ENCODE measurements at places on chromosomes 16 and 17.

- DNase-seq = no peak
These were observed 18.4 kb upstream of the GPRC5C start for GRCh38 chr17:74413491-74413890.

DNA sequence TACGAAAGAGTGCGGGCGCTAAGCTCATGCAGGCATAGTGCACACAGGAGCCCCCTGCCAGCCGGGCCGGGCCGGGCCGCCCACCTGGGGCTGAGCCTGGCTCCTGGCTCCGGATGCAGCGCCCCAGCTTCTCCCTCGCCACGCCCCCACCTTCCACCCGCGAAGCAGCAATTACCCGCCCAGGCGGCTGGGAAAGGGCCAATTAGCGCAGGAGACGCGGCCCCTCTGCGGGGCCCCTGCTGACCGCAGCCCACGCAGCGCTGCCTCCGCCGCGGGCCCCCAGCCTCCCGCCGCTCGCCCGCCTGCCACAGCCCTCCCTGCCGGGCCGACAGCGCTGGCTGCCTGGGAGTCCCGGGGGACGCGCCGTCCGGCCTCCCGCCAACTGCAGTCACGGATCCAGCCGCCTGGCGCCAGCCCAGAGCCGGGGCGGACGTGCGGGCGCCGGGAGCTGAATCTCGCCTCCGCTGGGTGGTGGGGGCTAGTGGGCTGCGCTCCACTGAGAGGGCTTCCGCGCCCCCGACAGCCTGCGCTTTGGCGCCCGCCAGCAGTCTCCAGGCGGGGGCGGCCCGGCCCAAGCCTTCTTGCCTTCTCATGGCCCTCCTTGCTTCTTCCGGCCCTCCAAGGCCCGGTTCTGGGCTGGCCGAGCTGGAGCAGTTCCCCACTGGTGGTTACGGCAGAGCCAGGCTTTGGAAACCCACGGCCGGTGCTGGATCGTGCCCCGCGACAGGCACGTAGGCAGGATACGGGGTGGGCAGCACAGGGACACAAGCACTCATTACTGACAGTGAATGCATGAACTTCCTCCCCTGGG is 14.9 kb upstream of the CBFB start:
- no peak for DNase-seq

DNA sequence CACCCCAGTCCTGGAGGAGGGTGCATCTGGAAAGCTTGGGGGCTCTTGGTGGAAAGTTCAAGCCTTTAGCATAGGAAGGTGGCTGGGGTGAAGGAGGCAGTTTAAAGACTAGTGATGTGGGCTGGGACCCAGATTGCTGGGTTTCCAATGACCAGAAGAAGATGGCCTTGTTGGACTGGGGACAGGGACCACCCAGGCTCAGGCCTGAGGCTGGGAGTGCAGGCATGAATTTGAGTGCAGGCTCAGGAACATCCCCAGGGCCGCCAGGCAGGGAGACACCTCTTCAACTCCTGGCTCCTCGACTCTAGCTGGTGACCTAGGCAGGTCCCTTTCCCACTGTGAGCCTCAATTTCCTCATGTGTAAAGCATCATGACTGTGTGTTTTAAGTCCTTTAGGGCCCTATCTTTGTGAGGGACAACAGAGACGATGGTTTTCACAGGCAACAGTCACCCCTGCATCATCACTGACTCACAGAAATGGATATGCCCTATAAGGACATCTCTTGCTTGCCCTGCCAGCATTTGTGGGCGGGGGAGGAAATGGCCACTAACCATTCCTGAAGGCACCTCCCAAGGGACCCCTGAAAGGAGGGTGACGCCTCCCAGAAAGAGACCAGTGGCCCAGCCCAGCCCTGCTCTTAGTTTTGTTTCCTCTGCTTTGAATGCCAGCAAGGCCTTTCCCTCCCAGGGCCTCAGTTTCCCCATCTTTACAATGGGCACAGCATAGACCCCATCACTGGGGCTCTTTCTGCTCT is 11.1 kb downstream of the NLRC5 start:
- no peak for DNase-seq

GRCh38 chr17:32773856-32774694 is 102.8 kb downstream of the MYO1D start:
- no peak for DNase-seq

DNA sequence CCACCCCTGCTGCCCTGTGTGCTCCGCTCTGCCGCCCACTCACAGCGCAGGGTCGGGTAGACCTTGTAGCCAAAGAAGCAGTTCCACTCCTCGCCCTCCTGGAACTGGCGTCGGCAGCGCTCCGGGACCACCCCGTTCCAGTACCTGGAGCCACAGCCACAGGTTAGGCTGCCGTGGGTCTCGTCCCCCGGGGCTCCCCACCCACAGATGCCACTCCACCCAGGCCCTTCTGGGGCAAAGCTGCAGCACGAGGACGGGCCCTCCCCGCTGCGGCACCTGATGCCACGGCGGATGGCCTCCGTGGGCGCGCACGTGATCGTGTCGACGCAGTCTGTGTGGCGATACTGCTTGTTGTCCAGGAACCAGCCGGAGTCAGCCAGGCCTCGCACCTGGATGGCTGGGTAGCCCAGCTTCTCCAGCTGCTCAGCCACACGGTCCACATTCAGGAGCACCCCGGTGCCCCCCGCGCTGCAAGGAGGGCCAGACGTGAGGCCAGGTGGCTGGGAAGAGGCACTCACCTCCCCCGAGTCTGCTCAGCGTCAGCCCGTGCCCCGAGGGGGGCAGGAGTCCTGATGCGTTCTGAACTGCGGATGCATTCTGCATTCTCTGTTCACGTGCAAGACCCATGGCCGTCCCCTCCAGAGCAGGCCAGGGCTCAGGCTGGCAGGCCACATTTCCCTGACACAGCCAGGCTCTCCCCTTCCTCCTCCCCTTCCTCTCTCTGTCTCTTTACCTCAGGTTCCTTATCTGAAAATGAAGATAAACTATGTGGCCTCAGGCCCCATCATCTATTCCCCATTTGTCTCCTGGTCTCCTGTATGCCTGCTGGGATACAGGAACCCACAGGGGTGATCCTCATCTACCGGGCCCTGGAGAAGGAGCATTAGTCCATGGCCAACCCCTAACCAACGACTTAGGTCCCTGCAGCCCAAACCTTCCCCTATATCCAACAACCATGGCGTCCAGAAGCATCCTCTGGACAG is 4.1 kb downstream of the NOTUM start:
- DNase-seq = no peak

DNA sequence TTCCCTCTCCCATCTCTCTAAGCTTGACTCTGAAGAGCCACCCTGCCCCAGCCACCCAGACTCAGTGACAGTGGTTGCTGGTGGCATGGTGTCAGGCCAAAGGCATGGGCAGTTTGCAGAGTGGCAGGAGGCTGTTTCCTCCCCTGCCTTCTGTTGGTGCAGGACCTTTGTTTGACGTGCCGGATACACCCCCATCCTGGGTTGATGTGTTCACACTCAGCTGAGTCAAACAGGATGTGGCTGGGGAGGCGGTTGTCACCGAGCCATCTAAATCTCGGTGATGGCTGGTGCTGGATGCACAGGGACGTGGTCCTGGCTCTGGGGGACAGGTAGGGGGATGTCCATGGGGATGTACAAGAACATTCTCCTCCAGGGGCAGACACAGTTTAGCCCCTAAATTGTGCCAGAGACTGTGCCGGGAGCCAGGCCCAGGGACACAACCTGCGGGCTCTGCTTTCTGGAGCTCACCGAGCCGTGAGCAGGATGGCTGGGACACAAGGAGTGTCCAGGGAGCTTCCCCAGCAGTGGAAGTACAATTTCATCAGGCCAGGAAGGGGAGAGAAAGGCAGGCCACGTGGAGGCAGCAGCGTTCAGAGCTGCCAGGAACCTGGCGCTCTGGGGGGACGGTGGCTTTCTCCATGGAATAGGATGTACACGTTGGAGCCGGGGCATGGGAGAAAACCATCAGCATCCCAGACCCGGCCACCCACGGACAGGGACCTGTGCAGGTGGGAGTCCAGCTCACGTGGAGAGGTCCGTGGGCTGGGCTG is 264.2 kb downstream of the SEC14L1 start:
- DNase-seq = no peak

GRCh38 chr16:23296994-23297393 is 5.1 kb upstream of the SCNN1B start:
- DNase-seq = no peak
